GM20000 (cell line): ENCODE measurements at places on chromosomes 11 and 22.
A peak's percentile ranks its signal among the peaks of the same experiment; 100 is the strongest.

DNA sequence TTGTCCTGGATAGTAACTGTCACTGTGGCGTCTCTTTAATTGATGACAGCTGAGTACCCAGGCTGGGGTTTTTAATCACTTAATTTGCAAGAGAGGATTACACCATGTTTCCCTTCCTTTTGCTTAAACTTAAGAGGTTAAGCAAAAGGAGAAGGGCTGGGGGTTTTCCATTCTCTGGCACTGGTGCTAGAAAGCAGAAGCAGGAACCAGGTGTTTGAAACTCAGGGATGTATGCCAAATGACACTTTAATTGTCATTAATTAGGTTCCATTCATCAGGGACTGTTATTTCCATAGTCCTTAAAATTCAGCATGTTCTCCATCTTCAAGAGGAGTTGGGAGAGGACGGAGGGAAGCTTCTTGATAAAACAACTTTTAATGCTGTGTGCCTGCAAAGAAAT lies 746.2 kb downstream of the NELL1 start:
- DNase-seq, result no peak

DNA sequence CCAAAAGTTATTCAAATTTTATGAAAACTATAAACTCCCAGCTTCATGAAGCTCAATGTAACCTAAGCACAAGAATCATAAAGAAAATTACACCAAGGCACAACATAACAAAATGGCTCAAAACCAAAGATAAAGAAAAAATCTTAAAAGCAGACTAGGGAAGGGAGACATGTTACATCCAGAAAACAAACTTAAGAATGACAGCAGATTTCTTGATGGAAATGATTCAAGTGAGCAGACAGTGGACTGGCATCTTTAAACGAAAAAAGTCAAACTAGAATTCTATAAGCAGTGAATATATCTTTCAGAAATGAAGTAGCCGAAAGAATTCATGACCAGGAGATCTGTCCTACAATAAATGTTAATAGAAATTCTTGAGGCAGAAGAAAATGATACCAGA lies 75.6 kb downstream of the SHANK2 start:
- no peak for DNase-seq

- no peak for DNase-seq
Measured at GRCh38 chr11:12556155-12556554, 118.1 kb upstream of the TEAD1 start.

GRCh38 chr11:60431251-60431650 lies 1.9 kb downstream of the MS4A5 start:
- DNase-seq, result no peak

DNA sequence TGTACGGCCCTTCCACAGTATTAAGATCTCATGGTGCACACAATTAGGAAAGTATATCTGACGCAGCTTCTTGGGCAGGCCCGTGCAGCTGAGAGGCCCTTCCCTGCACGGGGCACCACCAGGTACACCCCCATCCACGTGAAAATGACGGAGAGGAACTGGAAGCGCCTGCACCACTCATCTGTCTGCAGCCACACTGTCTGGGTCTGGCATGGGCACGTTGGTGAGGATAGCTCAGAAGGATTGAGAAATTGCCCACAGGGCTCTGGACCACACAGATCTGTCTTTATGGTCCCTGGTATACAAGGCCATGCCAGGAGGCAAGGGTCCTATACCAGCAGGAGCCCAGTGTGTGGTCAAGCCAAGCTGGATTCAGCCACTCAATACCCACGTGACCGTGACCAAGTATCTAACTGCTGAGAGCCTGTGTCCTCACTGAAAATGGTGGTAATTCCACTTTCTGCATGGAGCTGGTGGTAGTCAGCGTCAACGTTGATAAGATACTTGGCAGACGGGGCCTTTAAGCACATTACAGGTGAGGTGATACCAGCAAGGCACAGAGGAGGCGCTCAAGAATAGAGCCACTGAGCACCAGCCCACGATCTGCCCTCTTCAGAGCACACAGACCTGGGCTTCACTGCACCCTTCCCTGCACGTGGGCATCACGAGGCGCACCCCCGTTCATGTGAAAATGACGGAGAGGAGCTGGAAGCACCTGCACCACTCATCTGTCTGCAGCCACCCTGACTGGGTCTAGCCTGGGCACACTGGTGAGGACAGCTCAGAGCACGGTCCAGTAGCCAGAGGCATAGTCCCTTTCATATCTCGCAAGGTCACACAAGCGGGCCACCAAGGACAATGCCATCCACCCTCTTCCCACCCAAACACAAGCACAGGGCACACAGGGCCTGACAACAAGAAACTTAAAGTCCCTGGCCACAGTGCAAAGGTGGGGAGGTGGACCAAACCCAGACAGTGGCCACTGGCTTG lies 28.4 kb downstream of the SHANK2 start:
- no peak for DNase-seq

- DNase-seq, result no peak
Measured at GRCh38 chr11:65432100-65432650, 9.6 kb downstream of the NEAT1 start.

- no peak for DNase-seq
Measured at GRCh38 chr11:14334893-14335292, 24.1 kb downstream of the RRAS2 start.

DNA sequence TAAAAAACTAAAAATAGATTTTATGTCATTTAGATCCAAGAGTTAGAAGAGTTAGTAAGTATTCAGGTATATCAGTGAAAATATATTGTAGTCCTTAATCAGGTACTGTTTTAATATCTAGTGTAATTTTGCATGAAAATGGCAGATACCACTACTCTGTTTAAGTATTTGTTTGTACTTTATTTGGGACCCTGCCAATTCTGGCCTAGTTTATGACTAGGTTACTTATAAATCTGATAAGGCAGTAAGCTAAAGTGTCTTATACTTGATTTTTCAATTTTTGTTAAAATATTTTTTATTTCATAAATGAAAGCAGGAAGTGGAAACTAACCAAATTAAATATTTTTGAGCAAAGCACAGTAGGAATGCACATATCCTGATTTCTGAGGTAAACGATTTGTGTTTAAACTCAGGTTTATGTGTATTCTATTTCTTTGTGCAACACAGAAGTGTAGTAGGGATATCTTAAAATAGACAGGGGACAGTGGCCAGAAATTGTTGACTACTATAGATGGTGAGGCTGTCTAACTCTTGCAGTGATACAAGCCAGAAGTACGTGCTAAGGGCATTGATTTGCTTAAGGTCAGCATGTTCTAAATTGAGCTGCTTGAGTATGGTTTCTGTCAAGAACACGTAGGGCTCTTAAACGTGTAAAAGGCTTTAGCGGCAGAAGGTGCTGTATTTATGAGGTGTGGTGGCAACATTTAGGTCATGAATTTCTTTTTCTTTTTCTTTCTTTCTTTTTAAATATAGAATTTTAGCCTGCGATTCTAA lies 34.0 kb downstream of the HIPK3 start:
- peak; percentile 42 for DNase-seq

- no peak for DNase-seq
Measured at GRCh38 chr11:5553343-5553742, 5.0 kb upstream of the OR52H1 start.

- no peak for DNase-seq
Measured at GRCh38 chr11:123640029-123640428, 14.4 kb downstream of the SCN3B start.

DNA sequence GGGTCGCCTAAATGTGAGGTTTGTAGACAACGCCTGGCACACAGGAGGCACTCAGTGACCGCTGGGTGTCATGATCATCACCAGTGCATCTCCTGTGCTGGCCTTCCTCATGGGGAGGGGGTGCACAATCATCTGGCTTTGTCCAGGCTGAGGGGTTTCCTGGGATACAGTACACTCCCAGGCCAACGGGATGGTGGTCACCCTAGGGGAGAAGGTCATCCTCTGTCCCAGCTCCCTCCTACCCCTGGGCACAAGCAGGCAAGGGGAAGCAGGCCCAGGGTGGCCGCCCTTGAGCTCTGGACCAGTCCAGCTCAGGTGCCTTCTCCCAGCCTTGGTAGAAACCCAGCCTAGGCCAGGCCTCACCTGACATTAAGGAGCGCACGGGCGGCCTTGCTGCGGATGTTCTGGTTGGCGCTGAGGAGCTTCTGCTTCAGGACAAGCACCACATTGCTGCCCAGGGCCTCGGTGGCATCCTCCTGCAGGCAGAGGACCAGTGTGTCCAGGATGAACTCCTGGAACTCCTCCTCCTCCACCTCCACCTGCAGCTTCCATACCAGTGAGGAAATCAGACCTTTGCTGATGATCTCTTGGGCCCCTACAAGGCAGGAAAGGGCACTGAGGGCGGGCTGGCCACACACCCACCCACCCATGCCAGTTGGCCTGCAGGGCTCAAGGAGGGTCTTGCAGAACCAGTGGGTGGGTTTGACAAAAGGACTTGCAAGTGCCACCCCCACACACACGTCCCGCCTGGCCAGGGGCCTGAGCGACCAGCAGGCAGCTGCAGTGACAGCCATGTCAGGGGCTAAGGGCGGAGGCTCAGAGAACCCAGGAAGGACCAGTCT lies 6.6 kb upstream of the GNAZ start:
- DNase-seq, result no peak

- DNase-seq, result peak; percentile 38
Measured at GRCh38 chr11:29333993-29334775, 682.6 kb downstream of the KCNA4 start.

GRCh38 chr22:17422736-17423343 lies 53.6 kb downstream of the CECR2 start:
- DNase-seq, result no peak

- no peak for DNase-seq
Measured at GRCh38 chr11:128018692-128019091, 568.7 kb downstream of the ETS1 start.

DNA sequence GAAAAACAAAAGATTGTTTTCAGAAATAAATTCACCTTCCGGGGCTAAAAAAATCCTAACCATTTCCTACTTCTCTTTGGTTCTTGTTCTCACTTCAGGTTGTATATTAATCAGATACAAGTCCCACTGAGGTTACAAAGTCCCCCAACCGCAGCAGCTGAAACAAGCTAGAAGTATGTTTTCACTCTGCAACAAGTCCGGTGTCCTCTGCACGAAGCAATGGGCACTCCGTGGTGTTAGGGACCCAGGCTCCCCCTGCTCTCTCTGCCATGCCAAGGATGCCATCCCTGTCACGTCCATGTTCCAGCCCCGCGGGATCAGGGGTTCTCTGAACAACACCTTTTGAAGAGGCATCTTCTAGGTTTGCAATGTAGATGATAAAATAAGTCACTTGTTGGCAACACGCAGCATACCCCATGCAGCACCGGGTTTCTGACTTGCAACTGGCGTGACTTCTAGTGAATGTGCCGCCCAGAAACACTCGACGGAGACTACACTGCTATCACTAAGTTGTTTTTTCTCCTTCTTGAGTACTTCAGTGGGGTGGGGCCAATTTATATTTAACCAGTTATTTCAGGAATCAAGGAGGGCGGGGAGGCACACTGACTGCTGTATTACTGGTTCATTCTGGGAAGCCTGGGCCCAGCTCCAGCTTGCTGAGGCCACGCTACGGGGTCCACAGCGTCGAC lies 25.4 kb upstream of the GSTP1 start:
- peak; percentile 63 for DNase-seq
